ENCODE measurements at places on chromosomes 2 and 18.

- no peak for DNase-seq
Measured at GRCh38 chr2:33108483-33109443, 162.0 kb downstream of the LTBP1 start.

DNA sequence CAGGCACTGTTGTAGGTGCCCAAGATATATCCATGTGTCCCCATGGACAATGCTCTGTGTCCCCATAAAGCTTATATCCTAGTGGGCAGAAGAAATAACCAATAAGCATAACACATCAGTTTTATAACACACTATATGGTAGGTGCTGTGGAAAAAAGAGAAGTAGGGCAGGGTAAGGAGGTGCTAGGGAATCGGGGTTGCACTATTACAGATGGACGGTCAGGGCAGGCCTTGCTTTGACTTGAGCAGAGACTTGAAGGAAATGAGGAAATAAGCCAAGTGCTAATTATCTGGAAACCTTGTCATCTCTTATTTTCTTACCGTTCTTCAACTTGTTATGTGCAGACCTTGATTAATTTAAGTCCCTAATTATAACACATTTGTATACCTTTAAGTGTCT lies 82.0 kb downstream of the PHLPP1 start:
- no peak for DNase-seq

- DNase-seq: no peak
Measured at GRCh38 chr18:34342960-34343359, 118.2 kb upstream of the NOL4 start.

DNA sequence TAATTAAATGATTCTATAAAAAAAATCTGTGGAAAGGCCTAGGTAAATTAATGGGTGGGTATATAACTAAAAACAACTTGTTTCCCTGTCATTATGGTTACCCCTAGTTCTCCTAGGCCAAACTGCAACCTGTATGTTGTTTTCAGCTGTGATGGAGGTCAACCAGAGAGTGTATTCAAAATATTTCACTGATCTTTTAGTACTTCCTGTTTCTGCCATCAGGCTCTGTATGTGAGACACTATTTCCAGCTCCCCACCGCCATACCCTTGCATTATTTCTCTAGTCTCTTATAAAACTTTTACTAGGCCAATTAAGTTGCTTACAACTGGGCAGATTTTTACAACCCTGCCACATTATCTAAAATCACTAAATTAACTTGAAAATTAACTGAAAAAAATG lies 21.0 kb upstream of the CDKL4 start:
- DNase-seq: no peak

GRCh38 chr2:8676191-8676920 lies 5.5 kb upstream of the ID2 start:
- no peak for DNase-seq

DNA sequence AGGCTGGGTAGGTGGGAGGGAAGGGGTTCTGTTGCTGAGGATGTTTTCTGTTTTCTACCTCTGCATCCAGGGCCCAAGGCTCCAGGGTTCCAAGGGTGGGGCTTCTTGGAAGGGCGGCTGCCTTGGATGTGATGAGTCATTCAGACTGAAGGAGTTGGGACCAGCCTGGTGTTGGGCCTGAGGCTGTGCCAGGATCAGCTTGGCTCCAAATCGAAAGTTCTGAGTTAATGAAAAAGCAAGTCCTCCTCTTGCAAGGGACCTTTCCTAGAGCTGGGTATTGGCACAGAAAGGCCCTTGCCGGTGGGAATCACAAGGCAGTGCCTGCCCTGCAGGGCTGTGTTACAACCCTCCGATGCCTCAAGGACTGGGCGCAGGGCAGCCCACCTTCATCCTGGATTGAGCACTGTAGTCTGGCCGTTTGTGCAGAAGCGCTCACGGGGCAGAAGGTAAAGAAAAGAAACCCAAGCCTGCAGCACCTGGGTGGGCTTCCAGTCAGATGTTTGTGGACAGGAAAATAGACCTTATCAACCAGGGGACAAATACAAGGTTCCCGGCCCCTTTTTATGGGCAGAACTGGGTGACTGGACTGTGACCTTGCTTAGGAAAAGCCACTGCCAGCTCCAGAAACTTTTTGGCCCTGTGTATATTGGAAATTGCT lies 52.5 kb upstream of the MCFD2 start:
- DNase-seq: no peak

GRCh38 chr2:204835786-204836185 lies 290.5 kb downstream of the PARD3B start:
- DNase-seq: no peak

GRCh38 chr2:100884145-100884621 lies 64.2 kb downstream of the NPAS2 start:
- no peak for DNase-seq

GRCh38 chr2:119156105-119156890 lies 2.3 kb downstream of the C1QL2 start:
- no peak for DNase-seq

DNA sequence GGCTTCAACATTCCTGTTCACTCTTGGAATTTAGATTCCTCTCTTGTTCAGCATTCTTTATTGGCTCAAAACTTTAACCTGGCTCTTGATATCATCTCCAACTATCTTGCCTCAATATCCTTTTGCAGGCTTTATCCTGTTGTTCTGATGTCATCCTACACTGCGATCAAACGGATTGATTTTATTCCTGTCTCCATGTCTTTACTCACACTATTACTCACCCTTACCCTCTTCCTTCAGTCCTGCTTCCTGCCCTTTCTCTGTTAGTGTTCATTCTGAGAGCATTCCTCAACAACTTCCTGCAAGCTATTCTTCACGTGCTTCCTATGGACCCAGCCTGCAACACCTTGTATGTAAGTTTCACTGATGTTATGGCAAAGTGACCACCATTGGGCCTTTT lies 264.7 kb downstream of the RNF152 start:
- no peak for DNase-seq

Data from stimulated activated CD4-positive, alpha-beta T cell treated with anti-CD3 and anti-CD28 coated beads, Interleukin-4, amount 100 ng/mL, for 1 hour (primary cell).